ENCODE measurements at places on chromosomes 2 and 18. TPM values are rescaled to one million over a fixed set of nuclear protein-coding genes. Genes with fewer than 3 reads are reported as not detected.

GRCh38 chr2:64399521-64399920 lies 54.4 kb upstream of the LGALSL start:
- H3K27me3 ChIP-seq: no peaks in the 10 kb centered on the region
- DNase-seq: no peak
- H3K4me1 ChIP-seq: no peaks in the 10 kb centered on the region
- no peak overlapping the region for H3K4me3 ChIP-seq

GRCh38 chr18:27966881-27967280 lies 210.0 kb downstream of the CDH2 start:
- H3K27me3 ChIP-seq: no peaks in the 10 kb centered on the region
- H3K36me3 ChIP-seq: peaks cover 10% of the 10 kb centered on the region
- H3K4me1 ChIP-seq: peaks cover 5% of the 10 kb centered on the region
- H3K27ac ChIP-seq: no peak overlapping the region
- H3K4me3 ChIP-seq: no peak overlapping the region
- DNase-seq: no peak

DNA sequence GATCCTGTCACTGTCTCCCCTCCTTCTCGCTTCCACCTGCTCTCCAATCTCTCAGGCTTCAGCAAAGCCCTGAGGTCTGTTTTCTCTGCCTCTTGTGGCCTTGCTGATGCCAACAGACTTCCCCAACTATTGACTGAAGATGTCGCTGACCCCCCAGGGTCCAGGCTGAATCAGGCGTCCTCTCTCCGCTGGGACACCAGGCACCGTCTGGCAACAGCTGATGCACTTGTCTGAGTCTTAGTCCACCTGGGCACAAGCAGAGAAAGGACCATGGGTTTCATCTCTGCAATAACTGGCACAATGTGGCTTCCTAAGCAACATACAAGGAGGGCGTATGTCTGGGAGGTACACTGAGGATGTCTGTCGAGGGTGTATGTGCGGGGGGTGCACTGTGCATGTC lies 248.7 kb upstream of the MYT1L start:
- no peak overlapping the region for H3K27ac ChIP-seq
- no peaks in the 10 kb centered on the region for H3K36me3 ChIP-seq
- H3K4me3 ChIP-seq: no peak overlapping the region

DNA sequence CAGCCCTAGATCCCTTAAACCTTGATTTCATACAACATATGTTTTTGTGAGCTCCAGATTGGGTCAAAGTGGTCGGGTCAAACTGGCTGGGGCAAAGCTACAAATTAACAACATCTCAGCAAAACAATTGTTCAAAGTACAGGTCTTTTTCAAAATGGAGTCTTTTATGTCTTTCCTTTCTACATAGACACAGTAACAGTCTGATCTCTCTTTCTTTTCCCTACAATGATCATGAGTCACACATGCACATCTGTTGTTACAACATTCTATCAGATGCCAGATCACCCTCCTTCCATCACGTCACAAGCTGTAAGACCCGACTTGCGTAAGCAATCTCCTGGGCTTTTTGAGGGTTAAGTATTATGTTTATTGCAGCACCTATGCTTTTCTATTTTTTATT lies 55.1 kb downstream of the RHOB start:
- H3K27me3 ChIP-seq: no peaks in the 10 kb centered on the region
- H3K27ac ChIP-seq: no peak overlapping the region
- no peak overlapping the region for H3K4me3 ChIP-seq

- no peak overlapping the region for H3K4me3 ChIP-seq
- DNase-seq: no peak
- no peaks in the 10 kb centered on the region for H3K36me3 ChIP-seq
Observed at GRCh38 chr2:30465171-30465545, 18.1 kb downstream of the LCLAT1 start.

GRCh38 chr2:50680646-50681045 lies 351.3 kb downstream of the NRXN1 start:
- no peaks in the 10 kb centered on the region for H3K4me1 ChIP-seq
- no peaks in the 10 kb centered on the region for H3K27me3 ChIP-seq
- H3K27ac ChIP-seq: no peak overlapping the region

DNA sequence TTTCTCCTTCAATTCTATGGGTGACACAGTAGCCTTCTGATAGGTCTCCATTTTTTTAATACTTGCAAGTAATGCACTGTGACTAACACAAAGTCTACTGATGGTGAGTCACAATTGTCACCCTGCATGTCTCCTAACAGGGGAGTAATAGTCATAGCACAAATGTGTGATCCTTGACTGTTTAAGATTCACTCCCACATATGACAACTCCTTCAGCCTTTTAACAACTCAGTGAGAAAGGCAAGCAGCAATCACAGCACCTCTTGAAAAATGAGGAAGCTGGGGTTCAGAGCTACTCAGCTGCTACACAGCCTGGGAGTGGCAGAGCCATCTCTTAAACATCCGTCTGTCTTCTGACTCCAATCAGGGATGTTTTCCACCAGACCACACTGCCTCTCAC lies 63.8 kb downstream of the EHD3 start:
- H3K36me3 ChIP-seq: no peaks in the 10 kb centered on the region
- H3K27ac ChIP-seq: peak overlapping the region; percentile 67
- no peak for DNase-seq
- peaks cover 47% of the 10 kb centered on the region for H3K4me1 ChIP-seq

- H3K4me3 ChIP-seq: no peak overlapping the region
- no peak for DNase-seq
- H3K4me1 ChIP-seq: no peaks in the 10 kb centered on the region
- no peaks in the 10 kb centered on the region for H3K27me3 ChIP-seq
- H3K27ac ChIP-seq: no peak overlapping the region
Observed at GRCh38 chr2:240458044-240458899, 22.8 kb downstream of the GPC1 start.

DNA sequence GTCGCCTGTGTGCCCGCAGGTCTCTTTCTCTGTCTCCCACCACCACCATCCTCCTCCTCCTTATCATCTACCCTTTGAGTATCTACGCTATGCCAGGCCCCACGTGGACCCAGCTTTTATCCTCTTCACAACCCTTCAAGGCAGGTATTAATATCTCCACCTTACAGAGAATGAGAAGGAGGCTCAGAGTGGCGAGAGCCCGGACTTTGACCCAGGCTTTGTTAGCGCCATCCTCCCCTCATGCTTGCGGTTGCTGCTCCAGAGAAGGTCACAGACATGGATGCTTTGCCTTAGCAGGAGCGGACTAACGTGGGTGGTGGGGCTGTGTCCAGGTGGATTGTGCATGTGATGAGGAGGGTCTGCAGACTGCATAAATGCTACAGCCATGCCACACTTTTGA lies 119.8 kb downstream of the CELF4 start:
- no peaks in the 10 kb centered on the region for H3K27me3 ChIP-seq
- no peaks in the 10 kb centered on the region for H3K36me3 ChIP-seq
- DNase-seq: no peak
- no peak overlapping the region for H3K27ac ChIP-seq
- no peaks in the 10 kb centered on the region for H3K4me1 ChIP-seq
- no peak overlapping the region for H3K4me3 ChIP-seq

GRCh38 chr2:164213916-164214315 lies 407.4 kb downstream of the GRB14 start:
- no peaks in the 10 kb centered on the region for H3K4me1 ChIP-seq
- no peaks in the 10 kb centered on the region for H3K36me3 ChIP-seq

DNA sequence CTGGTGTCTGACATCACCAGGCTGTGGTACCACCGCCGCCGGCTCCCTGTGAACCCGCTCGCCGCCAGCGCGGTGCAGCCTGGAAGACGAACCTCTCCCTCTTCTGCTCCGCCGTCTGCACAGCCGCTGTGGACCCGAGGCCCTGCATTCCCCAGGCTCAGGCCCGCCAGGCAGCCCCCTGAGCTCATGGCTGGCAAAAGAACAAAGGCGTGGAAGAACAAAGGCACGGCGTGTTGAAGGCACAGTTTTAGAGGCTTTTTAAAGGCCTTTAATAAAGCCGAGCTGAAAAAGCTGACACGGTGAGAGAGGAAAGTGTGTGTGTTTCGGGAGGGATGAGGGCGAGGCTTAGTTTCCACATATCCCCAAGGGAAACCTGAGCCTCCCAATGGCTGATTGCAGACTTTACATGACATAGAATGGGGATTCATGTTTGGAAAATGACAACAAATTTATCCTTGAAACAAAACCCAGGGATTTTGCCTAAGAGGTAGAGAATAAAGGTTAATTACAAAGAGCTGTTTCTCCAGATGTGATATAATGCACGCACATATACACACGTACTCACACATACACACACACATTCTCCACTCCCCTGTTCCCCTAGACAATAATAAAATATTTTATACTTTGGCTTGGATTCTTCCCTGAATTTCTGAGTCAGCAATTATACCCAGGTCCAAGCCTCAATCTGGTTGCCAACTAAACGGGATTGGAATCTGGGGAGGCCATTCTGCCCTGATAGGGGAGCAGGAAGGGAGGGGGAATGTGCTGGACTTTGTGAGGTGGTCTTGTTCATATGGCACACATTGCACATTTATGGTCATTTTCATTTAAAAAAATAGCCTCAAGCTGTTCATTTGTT lies 39.7 kb downstream of the RFX8 start:
- DNase-seq: no peak
- H3K27ac ChIP-seq: no peak overlapping the region
- H3K36me3 ChIP-seq: no peaks in the 10 kb centered on the region
- peak overlapping the region; percentile 25 for H3K4me3 ChIP-seq
- no peaks in the 10 kb centered on the region for H3K27me3 ChIP-seq

DNA sequence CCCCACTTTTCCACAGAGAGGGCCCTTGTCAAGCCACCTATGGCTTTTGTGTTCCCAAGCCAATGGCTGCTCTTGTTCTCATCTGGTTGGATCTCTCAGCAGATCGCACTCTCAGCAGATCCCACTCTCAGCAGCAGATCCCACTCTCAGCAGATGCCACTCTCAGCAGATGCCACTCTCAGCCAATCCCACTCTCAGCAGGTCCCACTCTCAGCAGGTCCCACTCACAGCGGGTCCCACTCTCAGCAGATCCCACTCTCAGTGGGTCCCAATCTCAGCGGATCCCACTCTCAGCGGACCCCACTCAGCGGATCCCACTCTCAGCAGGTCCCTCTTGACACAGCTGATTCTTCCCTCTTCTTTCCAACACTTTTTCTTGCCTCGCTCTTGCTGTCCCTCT lies 59.3 kb upstream of the MGAT4A start:
- H3K36me3 ChIP-seq: peaks cover 15% of the 10 kb centered on the region
- DNase-seq: no peak
- H3K27me3 ChIP-seq: no peaks in the 10 kb centered on the region
- no peak overlapping the region for H3K4me3 ChIP-seq

DNA sequence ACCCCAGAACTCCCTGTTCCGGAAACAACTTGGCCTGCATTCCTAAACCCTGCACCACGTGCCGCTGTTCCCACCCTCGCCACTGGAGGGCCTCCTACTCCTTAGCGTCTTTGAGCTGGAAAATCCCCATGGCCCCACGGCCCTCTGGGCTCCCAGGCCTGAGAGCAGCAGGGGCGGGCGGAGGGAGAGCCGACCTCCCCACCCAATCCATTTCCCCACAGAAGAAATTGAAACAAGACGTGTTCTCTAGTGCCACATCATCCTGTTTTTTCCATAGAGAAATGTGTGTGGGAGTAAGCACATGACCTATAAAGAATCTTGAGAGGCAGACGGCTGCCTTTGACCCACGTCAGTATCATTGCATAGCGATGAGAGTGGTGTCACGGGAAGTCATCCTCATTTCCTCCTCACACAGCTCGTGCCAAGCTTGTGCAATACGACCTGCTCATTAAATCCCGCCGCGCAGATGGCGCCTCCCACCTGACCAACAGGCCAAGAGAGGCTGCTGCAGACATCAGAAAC lies 79.2 kb downstream of the LAMA1 start:
- no peaks in the 10 kb centered on the region for H3K27me3 ChIP-seq
- H3K4me1 ChIP-seq: no peaks in the 10 kb centered on the region
- DNase-seq: peak; percentile 96
- peak overlapping the region; percentile 34 for H3K27ac ChIP-seq
- H3K36me3 ChIP-seq: no peaks in the 10 kb centered on the region

DNA sequence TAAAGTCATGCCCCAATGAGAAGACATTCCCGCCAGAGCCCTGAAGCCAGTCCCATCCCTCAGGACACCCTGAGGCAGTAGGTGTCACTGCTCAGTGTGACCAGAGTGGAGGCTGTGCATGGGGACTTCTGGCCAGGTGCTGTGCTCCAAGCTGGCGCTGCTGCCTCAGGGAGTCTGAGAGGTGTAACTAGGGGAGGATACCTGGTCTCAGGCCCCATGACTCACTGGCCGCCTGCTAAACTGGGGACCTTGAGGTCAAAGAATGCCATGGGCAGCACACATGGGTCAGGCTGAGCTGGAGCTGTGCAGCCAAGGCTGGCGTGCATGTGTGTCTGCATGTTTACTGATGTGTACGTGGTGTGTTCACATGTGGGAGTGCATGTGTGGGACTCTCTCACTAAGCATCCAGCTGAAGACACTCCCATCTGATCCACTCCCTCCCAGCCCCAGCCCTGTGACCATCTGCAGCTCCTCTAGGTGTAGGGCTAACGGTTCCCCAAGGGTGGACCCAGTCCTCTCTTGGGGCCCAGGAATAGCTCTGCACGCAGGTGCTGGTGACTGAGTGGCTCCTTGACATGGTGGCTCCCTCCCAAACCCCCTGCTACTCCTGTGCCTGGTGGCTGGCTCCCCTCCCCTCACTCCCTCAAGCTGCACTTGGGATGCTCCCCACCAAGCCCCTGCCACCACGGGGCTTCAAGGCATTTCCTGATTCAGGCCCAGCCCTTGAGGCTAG lies 16.5 kb downstream of the HS6ST1 start:
- no peak overlapping the region for H3K4me3 ChIP-seq
- no peak for DNase-seq
- H3K36me3 ChIP-seq: no peaks in the 10 kb centered on the region
- no peaks in the 10 kb centered on the region for H3K27me3 ChIP-seq

DNA sequence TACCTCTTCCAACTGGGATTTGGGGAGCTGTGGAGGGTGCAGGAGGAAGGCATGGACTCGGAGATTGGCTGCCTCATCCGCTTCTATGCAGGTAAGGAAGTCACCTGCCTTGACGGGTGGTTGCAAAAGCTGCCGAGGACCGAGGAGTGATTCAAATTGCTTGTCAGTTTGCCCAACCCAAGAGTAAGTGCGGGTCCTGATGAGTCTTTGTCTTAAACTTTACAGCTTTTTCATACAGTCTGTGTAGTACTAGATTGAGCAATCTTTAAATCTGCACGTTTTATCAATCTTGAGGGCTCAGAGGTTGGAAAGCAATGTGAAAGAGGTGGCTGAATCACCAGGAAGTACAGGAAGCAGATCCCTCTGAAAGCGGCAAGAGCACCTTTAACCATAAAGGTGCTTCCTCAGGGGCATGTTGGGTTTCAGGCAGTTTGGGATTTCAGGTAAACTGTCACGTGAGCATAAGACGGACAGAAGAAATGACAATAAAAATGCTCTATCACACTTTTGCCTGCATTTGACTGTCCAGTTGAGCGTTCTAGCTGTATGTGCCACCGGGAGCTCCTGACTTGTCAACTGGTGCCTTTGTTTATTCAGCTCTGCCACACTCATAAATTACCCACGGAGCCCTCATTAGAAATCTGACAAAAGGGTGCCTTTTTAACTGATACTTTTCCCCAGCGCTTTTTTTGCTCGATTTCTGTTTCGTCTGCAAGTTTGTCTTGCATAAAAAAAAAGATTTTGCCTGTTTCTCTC lies 2.0 kb downstream of the PHLPP1 start:
- no peak overlapping the region for H3K27ac ChIP-seq
- H3K4me3 ChIP-seq: peak overlapping the region; percentile 77
- DNase-seq: no peak

Gene EN1
- total RNA-seq: not detected

Gene SPDYA
- total RNA-seq: not detected

Gene KLHL41
- total RNA-seq: 122 TPM

Gene SKOR2
- total RNA-seq: not detected

Gene PDE1A
- 7.0 TPM for total RNA-seq

Gene ANTXR1
- total RNA-seq: 27.3 TPM

Gene MAP4K3
- total RNA-seq: 26.2 TPM

Gene ZNF385B
- 33.3 TPM for total RNA-seq

Measured in right atrium auricular region (tissue), 2 donors.